ENCODE measurements at places on chromosomes 11 and 22. TPM values are rescaled to one million over a fixed set of nuclear protein-coding genes. Genes with fewer than 3 reads are reported as not detected.

Gene MYOD1
- not detected for total RNA-seq

DNA sequence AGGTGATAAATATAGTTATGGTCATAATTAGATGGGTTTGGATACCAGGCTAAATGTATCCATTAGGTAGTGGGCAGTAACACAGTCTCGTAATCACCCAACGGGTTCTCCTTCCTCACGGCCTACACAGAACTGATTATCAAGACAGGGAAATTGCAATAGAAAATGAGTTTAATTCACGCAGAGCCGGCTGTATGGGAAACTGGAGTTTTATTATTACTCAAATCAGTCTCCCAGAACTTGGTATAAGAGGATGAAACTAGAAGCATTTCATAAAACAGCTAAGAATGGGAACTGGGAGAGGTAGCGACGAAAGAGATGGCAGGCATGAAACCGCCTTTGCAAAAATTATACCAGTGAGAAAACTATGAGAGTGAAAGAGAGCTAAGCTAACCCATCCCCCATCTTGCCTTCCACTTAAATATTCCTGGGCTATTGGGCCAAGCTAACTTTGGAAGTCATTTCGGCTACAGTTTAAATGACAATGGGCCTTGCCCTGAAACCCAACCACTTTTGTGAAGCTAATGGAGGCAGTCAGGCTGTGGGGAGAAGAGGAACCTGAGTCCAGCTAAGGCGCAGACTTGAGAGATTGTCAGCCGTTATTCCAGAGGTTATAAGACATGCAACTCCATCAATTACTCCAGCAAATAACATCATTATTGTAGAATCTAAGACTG lies 29.6 kb downstream of the CTSC start:
- peaks cover 77% of the 10 kb centered on the region for H3K36me3 ChIP-seq
- no peak overlapping the region for H3K4me3 ChIP-seq
- H3K27ac ChIP-seq, result no peak overlapping the region
- no peaks in the 10 kb centered on the region for H3K27me3 ChIP-seq
- H3K4me1 ChIP-seq, result peaks cover 8% of the 10 kb centered on the region

GRCh38 chr11:119418759-119419158 lies 4.2 kb downstream of the THY1 start:
- H3K4me3 ChIP-seq, result no peak overlapping the region
- H3K27me3 ChIP-seq, result peaks cover 37% of the 10 kb centered on the region
- no peak for DNase-seq
- H3K27ac ChIP-seq, result no peak overlapping the region

DNA sequence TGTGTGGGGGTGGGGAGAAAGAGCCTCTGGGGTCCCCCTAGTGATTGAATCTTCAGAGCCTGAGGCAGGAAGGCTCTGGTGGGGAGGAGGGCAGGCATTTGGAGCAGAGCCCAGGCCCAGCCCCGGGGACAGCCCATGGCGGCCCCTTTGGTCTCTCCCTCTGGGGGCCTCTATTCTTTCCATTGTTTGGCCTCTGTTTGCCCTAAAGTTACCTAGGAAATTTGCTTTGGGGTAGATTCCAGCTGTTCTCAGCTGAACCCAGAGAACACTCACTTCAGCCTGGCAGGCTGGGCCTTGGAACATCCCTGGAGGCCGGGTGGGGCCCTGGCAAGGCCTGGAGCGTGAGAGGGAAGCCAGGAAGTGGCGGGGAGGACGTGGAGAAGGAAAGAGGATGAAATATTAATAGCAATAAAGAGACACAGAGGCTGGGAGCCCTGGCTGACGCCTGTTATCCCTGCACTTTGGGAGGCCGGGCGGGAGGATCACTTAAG lies 22.9 kb upstream of the A4GALT start:
- no peaks in the 10 kb centered on the region for H3K4me1 ChIP-seq
- no peaks in the 10 kb centered on the region for H3K36me3 ChIP-seq
- no peaks in the 10 kb centered on the region for H3K27me3 ChIP-seq
- H3K27ac ChIP-seq, result no peak overlapping the region
- H3K4me3 ChIP-seq, result no peak overlapping the region

DNA sequence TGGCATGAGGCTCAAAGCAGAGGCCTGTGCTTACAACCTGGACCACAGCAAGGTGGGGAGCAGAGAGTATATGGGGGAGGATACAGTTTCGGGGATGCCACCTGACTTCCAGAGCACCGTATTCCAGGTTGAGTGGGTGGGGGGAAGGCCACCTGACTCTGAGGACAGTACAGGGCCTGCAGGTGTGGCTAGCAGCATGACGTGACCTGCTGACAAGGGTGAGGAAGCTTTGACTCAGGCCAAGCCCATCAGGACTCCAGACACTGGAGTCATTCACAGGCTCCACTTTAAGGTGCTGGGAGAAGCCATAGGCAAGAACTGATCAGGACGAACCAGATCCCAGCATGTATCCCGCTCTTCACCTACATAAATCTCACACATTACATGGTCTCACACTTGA lies 34.6 kb upstream of the CRTAM start:
- peaks cover 9% of the 10 kb centered on the region for H3K4me1 ChIP-seq
- H3K27me3 ChIP-seq, result no peaks in the 10 kb centered on the region
- no peak overlapping the region for H3K27ac ChIP-seq
- H3K4me3 ChIP-seq, result no peak overlapping the region

- DNase-seq, result no peak
- H3K4me1 ChIP-seq, result no peaks in the 10 kb centered on the region
- no peaks in the 10 kb centered on the region for H3K27me3 ChIP-seq
- no peak overlapping the region for H3K27ac ChIP-seq
- no peak overlapping the region for H3K4me3 ChIP-seq
These were observed 115.8 kb upstream of the PARVA start for GRCh38 chr11:12261551-12261950.

- no peak overlapping the region for H3K27ac ChIP-seq
- H3K4me3 ChIP-seq, result no peak overlapping the region
- H3K27me3 ChIP-seq, result no peaks in the 10 kb centered on the region
- no peak for DNase-seq
These were observed 69.8 kb upstream of the KCNQ1OT1 start for GRCh38 chr11:2769409-2770095.

Gene UBE2L3
- total RNA-seq, result 18.7 TPM

Gene RCOR2
- not detected for total RNA-seq

DNA sequence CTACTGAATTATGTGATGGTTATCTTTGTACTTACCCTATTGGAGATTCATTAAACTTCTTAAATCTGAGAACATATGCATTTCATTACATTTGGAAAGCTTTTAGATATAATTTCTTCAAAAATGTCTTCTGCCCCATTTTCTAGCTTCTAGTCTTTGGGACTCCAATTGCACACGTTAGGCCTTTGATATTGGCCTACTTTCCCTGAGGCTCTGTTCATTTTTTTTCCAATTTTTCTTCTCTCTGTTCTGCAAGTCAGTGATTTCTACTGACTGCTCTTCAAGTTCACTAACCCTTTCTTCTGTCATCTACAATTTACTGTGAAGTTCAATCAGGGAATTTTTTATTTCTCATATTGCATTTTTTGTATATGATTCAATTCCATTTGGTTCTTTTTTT lies 43.0 kb downstream of the FZD4 start:
- H3K27me3 ChIP-seq, result no peaks in the 10 kb centered on the region
- DNase-seq, result no peak
- peaks cover 3% of the 10 kb centered on the region for H3K4me1 ChIP-seq

GRCh38 chr22:20131859-20132685 lies 468 bp downstream of the ZDHHC8 start:
- no peak for DNase-seq
- H3K27me3 ChIP-seq, result no peaks in the 10 kb centered on the region
- H3K36me3 ChIP-seq, result peaks cover 2% of the 10 kb centered on the region
- H3K4me1 ChIP-seq, result peaks cover 59% of the 10 kb centered on the region
- no peak overlapping the region for H3K27ac ChIP-seq
- H3K4me3 ChIP-seq, result peak overlapping the region; percentile 68

DNA sequence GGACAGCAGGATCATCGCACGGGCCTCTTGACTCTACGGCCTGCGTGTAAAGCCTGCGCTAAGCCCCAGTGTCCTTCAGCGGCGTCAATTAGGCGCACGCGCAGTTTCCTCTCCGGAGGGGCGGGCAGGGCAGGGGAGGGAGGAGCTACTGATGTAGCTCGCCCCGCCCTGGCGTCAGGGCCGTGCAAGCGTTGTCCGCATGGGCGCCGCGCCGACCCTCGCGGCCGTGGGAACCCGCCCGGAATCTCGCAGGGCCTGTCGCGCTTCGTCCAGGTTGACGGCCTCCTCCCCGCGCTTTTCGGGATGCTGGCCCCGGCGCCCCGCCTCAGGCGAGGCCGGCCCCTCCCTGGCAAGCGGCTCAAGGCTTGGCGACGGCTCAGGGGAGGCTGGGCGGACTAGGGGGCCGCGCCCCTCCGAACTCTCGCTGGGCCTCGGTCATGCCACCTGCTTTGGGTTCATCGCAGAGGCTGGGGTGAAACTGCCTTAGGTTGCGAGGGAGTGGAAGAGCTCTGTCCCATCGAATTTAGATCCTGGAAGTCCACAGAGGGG lies 61.1 kb downstream of the ST3GAL4 start:
- no peak overlapping the region for H3K27ac ChIP-seq
- peak; percentile 72 for DNase-seq
- H3K4me3 ChIP-seq, result peak overlapping the region; percentile 43
- no peaks in the 10 kb centered on the region for H3K27me3 ChIP-seq
- no peaks in the 10 kb centered on the region for H3K36me3 ChIP-seq

- H3K4me1 ChIP-seq, result no peaks in the 10 kb centered on the region
- no peak overlapping the region for H3K4me3 ChIP-seq
- no peak overlapping the region for H3K27ac ChIP-seq
- no peaks in the 10 kb centered on the region for H3K36me3 ChIP-seq
These were observed 75.9 kb downstream of the CADM1 start for GRCh38 chr11:115428306-115428705.

Gene SLC22A8
- total RNA-seq, result not detected

DNA sequence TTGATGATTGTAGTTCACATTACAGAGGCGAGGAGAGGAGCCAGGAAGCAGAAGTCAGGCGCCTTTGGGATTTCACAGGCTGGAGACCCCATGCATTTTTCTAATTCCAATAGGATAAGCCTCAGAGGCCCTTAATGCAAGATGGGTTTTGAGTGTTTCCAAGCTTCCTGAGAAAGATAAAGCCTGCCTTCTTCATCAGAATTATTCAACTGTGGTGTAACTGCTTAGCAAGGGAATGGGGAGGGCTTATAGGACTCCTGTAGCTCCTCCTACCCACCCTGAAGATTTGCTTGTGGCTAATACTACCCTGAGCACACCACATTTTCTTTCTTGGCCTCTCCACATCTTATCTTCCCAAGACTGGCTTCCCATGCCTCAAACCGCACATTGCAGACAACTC lies 151.1 kb upstream of the ISX start:
- no peak overlapping the region for H3K4me3 ChIP-seq
- no peak overlapping the region for H3K27ac ChIP-seq
- peaks cover 4% of the 10 kb centered on the region for H3K27me3 ChIP-seq
- DNase-seq, result no peak
- no peaks in the 10 kb centered on the region for H3K36me3 ChIP-seq

Gene WNT7B
- not detected for total RNA-seq

DNA sequence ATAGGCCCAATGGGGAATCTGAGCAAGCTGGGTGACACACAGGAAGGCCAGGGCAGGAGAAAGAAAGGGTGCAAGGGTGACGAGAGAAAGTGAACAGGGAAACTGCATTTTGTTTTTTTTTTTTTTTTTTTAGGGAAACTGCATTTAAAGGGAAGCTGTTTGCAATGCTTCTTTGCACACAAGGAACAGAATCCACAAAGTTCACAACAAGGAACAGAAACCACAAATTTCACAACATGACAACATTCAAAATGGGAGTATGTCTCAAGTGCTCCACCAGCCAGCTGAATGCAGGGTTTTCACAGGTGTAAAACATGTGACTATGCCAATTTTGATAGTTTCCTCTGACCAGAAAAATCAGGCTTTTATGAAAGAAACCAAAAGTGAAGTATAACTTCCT lies 6.8 kb upstream of the PLAAT3 start:
- no peaks in the 10 kb centered on the region for H3K4me1 ChIP-seq
- no peak overlapping the region for H3K27ac ChIP-seq
- no peak overlapping the region for H3K4me3 ChIP-seq
- DNase-seq, result no peak
- H3K27me3 ChIP-seq, result no peaks in the 10 kb centered on the region

- H3K27ac ChIP-seq, result no peak overlapping the region
- H3K4me1 ChIP-seq, result no peaks in the 10 kb centered on the region
- H3K4me3 ChIP-seq, result no peak overlapping the region
These were observed 233.4 kb upstream of the KIRREL3 start for GRCh38 chr11:127233998-127234397.

Gene KBTBD3
- total RNA-seq, result 8.1 TPM

DNA sequence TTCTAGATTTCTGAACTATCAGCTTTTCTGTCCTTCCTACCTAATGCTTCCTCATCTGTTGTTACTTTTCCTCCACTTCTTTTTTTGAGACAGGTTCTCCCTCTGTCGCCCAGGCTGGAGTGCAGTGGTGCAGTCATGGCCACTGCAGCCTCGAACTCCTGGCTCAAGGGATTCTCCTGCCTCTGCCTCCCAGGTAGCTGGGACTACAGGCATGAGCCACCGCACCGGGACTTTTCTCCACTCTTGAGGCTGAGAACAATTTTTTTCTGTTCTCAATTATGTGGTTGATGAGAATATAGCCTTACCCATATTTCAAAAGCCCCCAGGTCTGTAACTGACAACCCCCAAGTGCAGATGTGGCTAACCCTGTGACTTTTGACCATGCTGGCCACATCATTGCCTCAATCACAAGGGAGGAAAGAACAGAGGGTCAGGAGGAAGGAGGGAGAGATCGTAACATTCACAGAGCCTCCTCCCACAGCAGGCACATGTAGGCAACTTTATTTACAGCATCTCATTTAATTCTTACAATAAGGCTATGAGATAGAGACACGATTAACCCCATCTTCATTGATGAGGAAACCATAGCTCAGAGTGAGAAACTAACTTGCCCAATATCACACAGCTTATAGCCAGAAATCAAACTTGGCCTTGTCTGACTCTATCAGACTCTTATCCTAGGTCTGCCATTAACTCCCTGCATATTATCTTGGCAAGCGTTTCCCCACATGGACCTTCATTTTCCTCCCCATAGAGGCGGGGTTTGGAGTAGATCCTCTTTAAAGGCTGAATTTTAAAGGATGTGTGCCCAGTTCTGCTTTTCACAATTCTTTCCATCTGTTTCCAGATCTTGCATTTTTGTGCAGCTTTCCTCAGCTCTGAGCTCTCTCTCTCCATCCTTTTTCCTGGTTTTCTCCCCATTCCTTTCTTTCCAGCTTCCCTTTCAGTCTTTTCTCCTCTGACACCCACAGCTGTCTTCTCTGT lies 9.6 kb downstream of the POU2F3 start:
- H3K27ac ChIP-seq, result no peak overlapping the region
- H3K4me1 ChIP-seq, result peaks cover 4% of the 10 kb centered on the region
- H3K36me3 ChIP-seq, result no peaks in the 10 kb centered on the region
- DNase-seq, result no peak
- no peak overlapping the region for H3K4me3 ChIP-seq
